ENCODE measurements at places on chromosomes 11 and 22.

GRCh38 chr11:134252346-134253187, 585 bp downstream of the THYN1 start:
- peak; percentile 24 for DNase-seq

GRCh38 chr22:33570110-33570509, 350.2 kb downstream of the LARGE1 start:
- no peak for DNase-seq

- no peak for DNase-seq
Measured at GRCh38 chr11:120058931-120059330, 79.0 kb downstream of the TRIM29 start.

- DNase-seq, result no peak
Measured at GRCh38 chr22:39171623-39172264, 19.3 kb upstream of the CBX7 start.

DNA sequence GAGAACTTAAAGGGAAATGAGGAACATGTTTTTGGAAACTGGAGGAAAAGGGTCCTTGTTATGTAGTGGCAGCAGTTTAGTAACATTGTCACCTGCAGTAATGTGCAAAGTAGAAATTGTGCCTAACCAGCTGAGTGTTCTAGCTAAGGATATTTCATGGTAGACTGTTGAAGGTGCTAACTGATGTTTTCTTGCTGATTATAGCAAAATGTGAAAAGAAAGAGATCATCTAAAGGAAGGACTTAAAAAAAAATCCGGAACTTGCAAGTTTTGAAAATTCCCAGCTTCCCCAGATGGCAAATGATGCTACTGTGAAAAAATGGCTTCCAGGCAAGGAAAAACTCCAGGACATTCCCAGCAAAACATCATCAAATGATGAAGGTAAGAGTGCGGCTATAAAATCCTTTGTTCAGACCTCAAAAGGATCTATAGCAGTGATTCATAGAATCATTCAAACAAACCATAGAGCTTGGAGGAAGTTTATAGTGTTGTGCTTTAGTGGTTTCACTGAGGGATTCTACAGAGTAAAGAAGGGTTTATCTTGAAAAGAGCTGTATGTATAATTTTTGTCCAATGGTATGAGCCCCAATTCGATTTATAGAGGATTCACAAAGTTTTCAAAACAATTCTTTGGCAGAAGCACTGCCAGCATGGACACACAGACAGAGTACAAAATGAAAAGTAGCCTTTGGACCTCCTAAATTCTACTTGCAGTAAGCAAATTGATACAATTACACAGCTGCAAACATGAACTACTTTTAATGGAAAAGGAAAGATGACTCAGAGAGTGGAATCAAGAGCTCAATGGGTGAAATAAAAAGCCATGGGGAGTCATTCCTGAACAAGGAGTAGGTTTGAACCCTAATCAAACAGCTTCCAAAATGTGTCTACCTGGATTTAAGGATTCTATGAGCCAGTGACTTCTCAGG, 4.3 kb upstream of the TRIM44 start:
- DNase-seq, result no peak

- no peak for DNase-seq
Measured at GRCh38 chr22:49608660-49609059, 219.0 kb downstream of the BRD1 start.

GRCh38 chr11:35318977-35319925, 100.1 kb downstream of the SLC1A2 start:
- no peak for DNase-seq

GRCh38 chr11:34492806-34493414, 20.7 kb downstream of the ELF5 start:
- peak; percentile 41 for DNase-seq
